ENCODE measurements at places on chromosomes 6 and 20. TPM values are rescaled to one million over a fixed set of nuclear protein-coding genes. Genes with fewer than 3 reads are reported as not detected.

HLA-DRB1 gene
- total RNA-seq = not detected

CD109 gene
- total RNA-seq = 95.9 TPM

CPXM1 gene
- not detected for total RNA-seq

RALGAPA2 gene
- 13.9 TPM for total RNA-seq

KHDC1 gene
- 0.24 TPM for total RNA-seq

SIRPG gene
- not detected for total RNA-seq

BMP6 gene
- total RNA-seq = 1.1 TPM

CST5 gene
- not detected for total RNA-seq

NOL7 gene
- 72.1 TPM for total RNA-seq

BPIFB4 gene
- total RNA-seq = not detected

ZBP1 gene
- not detected for total RNA-seq

PSORS1C1 gene
- 1.7 TPM for total RNA-seq

TRIM10 gene
- not detected for total RNA-seq

EDN3 gene
- total RNA-seq = not detected

SNTA1 gene
- 3.8 TPM for total RNA-seq

SLC17A1 gene
- not detected for total RNA-seq

DPPA5 gene
- not detected for total RNA-seq

Measured in tracheal epithelial cell (primary cell).